ENCODE measurements at places on chromosomes 5 and 9.

DNA sequence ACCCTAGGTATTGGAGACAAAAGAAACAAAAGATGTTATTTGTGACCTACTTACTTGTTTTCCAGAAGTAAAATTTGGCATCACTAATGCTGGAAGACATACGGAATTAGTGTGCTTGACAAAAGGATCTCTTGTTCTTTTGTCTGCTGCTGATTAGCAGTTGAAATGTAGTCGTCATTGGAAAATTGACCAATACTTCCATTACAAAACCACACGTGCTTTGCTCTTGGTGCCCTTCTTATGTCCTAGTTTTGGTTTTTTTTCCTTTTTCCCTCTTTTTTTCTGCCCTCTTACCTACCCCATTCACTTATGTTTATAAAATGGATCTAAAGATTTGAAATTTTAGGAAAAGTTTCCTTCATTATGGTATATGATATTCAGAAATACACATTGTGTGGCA, 197.4 kb downstream of the FER start:
- no peak for DNase-seq

- peak; percentile 49 for DNase-seq
Observed at GRCh38 chr5:43193181-43193893, 1.3 kb downstream of the NIM1K start.

GRCh38 chr5:159458217-159458711, 128.0 kb upstream of the IL12B start:
- no peak for DNase-seq

DNA sequence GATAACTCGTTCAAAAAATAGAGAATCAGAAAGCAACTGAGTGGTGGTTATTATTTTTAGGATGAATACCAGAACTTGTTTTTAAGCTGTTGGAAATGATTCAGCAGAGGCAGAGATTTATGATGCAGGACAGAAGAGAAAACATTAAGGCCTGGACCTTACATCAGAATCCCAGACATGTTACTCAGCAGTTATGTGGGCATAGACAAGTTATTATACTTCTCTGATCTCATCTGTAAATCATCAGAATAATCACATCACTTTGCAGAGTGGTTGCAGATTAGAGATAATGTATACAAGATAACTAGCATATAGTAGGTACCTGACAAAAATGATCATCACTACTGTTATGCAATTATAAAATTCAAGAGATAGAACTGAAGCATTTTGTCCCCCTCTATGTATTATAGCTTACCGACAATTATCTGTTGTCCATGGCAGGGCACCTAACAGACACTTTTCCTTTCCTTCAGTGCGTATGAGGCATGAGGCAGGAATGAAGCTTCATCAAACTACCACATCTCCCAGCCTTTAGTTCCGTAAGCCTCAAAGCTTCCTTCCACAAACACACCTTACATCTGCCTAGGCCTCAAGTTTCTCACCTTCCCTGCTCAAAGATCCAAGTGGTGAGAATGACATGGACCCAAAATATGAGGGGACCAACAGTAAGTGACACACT, 165.9 kb downstream of the DENND1A start:
- DNase-seq, result no peak

DNA sequence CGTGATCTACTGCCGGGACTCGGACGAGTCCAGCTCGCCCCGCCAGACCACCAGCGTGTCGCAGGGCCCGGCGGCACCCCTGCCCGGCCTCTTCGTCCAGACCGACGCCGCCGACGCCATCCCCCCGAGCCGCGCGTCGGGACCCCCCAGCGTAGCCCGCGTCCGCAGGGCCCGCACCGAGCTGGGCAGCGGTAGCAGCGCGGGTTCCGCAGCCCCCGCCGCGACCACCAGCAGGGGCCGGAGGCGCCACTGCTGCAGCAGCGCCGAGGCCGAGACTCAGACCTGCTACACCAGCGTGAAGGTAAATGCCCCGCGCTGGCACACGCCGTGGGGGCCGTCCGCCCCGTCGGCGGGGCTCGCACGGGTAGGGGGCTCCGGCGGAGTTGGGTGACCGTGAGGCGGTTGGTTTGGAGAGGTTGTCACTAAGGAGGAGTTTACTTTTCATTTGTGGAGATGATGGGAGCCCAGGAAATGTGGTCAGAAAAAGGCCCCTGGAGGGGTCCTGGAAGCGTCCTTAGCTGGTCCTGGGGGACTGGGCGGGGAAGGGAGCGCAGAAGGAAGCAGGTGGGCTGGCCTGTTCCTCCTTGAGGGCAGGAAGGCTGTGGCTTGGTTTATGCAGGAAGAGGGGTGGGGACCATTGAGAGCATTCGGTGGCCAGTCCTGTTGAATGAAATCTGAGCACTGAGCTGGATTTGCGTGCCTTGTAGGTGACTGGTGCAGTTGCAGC, 647 bp downstream of the PDE8B start:
- DNase-seq, result no peak

DNA sequence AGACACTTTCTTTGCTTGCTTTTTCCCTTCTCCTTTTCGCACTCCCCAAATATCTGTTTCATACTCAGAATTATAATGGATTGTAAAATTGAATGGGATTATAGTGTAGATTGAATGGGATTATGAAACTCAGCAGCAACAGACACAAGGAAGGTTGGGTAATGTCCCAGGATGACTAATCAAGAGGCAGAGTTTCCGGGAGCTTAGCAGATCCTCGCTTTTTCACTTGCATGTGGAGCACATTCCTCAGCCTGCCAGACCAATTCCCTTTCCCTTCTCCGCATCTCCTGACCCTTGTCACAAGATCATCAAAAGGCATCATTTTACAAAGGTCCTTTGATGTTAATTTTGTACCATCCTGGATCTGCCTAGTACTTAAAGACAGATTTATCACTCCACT, 55.1 kb upstream of the SLC1A1 start:
- DNase-seq, result no peak

DNA sequence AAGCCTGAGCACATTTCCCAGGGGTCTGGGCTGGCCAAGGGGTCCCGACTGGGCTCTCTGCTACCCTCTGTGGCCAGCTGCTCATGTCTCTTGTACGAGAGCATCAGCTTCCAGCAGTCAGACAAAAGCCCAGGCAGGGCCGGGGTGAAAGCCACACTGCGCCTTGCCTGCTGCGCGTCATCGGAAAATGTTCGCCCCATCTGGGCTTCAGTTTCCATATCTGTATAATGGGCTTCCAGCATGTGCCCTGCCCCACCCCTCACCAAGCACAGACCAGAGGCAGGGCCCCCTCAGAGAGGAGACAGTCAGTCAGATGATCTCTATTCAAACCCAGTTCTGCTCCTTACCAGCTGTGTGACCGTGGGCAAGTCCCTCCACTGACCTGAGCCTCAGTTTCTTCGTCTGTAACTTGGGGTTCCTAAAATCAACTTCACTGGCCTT, 8.0 kb upstream of the GRHPR start:
- DNase-seq, result no peak

- DNase-seq, result peak; percentile 23
Observed at GRCh38 chr9:104177003-104177611, 83.0 kb downstream of the SMC2 start.

DNA sequence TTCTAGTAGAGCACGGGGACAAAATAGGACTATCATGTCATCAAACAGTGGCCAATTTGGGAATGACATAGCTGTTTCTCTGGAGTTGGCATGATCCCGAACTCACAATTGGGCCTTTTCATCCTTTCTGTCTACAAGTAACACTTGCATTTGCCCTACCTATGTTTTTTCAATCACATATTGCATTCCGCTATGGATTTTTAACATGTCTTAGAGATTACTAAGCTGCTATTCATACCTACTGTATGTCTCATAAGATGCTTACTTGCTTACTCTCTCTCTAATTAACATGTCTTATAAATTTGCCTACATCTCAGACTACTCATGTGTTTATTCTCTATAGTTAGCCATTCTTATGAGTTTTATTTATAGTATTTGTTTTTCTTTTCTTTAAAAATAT, 341.2 kb upstream of the CTNND2 start:
- DNase-seq, result no peak

DNA sequence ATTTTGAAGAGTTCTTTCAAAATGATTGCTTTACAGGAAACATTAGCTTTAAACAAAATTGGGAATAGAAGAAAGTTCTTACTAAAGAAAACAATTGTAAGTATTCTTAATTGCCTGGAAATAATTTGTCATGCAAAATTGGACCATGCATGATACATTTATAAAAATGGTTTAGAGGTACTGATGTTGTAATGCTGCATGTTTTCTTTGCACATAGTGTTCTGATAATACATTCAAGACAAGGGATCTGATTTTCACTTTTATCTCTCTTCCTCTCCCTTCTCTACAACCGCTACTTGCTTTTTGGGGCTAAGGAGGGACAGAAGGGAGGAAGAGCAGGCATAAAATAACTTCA, 211.6 kb upstream of the MPDZ start:
- no peak for DNase-seq

- no peak for DNase-seq
Observed at GRCh38 chr9:115208501-115208900, 90.5 kb upstream of the TNC start.

DNA sequence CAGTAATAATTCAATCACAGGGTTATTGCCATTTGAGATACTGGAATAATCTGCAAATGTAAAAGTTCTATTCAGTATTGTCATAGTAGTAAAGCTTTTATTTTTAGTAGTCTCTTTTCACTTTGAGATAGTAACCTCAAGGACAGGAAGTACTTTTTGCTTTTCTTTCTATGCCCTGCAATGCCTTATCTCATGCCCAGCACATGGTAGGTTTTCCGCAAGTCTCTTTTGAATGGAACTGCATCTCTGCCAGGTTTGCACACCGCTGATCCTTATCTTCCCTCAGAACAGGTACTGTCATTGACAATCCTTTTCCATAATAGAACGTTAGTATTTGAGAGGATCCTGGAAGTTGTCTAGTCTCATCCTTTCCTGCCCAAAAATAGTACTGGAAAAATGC, 91.8 kb upstream of the IFNK start:
- peak; percentile 80 for DNase-seq

- no peak for DNase-seq
Observed at GRCh38 chr5:178327931-178328711, 95.5 kb upstream of the PHYKPL start.

GRCh38 chr5:32639943-32640342, 54.6 kb downstream of the SUB1 start:
- no peak for DNase-seq

- DNase-seq, result no peak
Observed at GRCh38 chr9:98836206-98836605, 28.7 kb downstream of the GALNT12 start.

All from hematopoietic multipotent progenitor cell treated with erythropoietin and hydrocortisone succinate and interleukin-3 and kit ligand, for 8 days (in vitro differentiated cells).